ENCODE measurements at places on chromosomes 1 and 21.

DNA sequence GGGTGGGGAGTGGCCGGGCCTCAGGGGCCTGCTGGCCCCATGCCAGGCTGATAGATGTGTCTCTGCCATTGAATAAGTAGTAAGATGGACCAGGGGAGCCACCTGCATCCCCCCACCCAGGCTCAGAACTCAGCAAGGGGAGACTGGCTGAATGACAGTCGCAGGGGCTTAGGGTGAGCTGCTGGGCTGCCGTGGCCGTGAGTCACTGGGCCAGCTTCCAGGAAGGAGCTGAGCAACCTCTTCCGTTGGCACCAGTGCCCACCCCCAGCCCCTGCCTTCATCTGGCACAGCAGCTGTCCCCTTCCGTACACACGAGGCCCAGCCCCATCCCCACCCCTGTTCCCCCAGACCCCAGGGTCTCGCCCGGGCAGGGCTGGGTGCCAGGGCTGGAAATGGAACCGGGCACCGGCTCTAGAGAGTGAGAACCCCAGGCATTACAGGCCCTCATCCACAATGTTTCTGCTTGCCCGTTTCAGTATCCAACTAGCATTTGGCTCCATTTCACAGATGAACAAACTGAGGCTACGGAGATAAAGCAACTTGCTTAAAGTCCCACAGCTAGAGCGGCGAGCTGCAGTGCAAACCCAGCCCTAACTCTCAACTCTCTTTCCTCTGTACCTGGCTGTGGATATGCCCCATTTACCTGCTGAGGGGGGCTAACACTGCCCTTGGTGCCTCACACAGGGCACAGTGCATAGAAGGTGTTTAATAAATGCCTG is 10.2 kb downstream of the WNT4 start:
- DNase-seq: no peak

DNA sequence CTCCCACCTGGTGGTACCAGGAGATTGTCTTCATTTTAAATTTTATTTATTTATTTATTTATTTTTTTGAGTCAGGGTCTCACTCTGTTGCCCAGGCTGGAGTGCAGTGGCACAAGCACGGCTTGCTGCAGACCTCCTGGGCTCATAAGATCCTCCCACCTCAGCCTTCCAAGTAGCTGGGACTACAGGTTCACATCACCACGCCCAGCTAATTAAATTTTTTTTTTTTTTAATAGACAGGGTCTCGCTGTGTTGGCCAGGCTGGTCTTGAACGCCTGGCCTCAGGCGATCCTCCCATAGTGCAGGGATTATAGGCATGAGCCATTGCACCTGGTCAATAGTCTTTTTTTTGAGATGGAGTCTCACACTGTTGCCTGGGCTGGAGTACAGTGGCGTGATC is 8.5 kb downstream of the SLFNL1 start:
- DNase-seq: no peak

DNA sequence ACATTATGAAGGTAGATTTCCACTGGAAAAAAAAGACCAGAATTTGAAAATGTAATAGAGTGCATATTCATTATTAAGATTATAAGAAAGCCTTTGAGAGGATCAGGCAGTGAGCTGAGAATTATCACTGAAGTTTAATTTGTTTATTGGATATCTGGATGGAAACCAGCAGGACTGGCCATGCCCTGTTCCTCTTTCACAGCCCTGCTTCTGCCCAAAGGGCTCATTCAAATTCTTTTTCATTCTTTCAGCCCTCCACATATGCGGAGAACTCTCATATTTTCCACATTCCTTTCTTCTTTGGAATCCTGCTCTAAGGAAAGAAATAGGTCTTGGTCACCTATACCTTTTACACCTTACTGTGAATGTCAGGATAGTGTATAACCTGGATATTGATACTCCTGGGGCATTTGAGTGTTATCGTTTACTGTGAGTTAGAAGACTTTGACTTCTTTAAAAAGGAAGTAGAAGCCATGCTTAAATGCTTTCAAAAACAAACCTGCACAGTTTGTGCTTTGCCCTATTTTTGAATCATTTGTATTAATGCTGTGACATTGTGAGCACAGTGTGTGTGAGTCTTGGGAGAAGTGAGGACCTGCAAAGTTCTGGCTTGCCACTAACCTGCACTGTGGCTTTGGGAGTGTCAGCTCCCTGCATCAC is 35.5 kb downstream of the ST6GALNAC3 start:
- DNase-seq: no peak

- no peak for DNase-seq
These were observed 8.8 kb downstream of the PIGR start for GRCh38 chr1:206937425-206937824.

DNA sequence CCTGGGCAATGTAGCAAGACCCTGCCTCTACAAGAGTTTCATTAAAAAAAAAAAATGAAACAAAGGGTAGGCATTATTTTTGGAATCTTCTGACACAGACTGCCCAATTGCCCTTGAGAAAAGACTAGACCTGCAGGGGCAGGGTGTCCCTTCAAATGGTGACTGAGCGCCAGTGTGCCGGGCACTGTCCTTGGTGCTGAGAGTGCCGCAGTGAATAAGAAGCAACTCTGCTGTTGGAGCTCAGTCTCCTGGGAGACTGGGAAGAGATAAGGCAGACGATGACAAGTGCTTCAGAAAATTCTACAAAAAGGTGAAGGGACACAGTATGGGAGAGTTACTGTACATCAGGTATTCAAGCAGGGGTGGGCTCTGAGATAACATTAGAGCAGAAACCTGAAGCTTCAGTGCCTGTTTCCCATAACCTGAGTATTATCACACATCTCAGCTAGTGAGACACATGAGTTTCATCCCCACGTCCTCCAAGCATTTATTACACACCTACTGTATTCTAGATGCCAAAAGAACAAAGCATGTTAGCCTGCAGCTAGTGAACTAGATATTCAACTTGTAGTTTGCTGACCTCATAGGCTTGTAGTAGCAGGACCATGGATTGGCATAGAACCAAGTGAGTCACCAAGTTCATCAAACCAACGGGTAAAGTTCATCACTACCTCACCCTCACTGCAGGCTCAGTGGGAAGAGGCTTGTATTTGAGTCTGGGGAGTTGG is 18.4 kb upstream of the RPL11 start:
- peak; percentile 42 for DNase-seq

- DNase-seq: no peak
These were observed 296.6 kb downstream of the TTLL7 start for GRCh38 chr1:83702356-83702755.

- peak; percentile 73 for DNase-seq
These were observed 54.5 kb downstream of the PCNX2 start for GRCh38 chr1:233240829-233241682.

DNA sequence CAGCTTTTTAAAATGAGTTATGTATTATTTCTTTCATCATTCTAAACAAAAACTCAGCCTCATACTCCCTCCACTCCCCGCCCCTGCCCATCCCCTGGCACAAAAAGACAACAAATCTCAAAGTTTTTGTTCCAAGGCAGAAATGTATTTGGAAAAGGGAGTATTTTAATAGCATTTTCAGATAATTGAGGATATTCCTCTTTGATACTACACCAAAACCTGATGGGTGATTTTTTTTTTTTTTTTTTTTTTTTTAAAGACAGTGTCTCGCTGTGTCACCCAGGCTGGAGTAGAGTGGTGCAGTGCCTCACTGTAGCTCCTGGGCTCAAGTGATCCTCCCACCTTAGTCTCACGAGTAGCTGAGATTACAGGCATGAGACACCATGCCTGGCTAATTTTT is 16.2 kb downstream of the SLC16A1 start:
- DNase-seq: no peak

DNA sequence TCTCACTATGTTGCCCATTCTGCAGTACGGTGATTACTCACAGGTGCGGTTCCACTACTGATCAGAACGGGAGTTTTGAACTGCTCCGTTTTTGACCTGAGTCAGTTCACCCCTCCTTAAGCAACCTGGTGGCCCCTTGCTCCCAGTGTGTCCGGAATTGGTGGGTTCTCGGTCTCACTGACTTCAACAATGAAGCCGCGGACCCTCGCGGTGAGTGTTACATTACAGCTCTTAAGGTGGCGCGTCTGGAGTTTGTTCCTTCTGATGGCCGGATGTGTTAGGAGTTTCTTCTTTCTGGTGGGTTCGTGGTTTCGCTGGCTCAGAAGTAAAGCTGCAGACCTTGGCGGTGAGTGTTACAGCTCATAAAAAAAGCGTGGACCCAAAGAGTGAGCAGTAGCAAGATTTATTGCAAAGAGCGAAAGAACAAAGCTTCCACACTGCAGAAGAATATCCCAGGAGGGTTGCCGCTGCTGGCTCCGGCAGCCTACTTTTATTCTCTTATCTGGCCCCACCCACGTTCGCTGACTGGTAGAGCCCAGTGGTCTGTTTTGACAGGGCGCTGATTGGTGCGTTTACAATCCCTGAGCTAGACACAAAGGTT is 17.6 kb upstream of the PARP1 start:
- DNase-seq: no peak

GRCh38 chr21:33937146-33937545 is 21.5 kb upstream of the ATP5PO start:
- no peak for DNase-seq

DNA sequence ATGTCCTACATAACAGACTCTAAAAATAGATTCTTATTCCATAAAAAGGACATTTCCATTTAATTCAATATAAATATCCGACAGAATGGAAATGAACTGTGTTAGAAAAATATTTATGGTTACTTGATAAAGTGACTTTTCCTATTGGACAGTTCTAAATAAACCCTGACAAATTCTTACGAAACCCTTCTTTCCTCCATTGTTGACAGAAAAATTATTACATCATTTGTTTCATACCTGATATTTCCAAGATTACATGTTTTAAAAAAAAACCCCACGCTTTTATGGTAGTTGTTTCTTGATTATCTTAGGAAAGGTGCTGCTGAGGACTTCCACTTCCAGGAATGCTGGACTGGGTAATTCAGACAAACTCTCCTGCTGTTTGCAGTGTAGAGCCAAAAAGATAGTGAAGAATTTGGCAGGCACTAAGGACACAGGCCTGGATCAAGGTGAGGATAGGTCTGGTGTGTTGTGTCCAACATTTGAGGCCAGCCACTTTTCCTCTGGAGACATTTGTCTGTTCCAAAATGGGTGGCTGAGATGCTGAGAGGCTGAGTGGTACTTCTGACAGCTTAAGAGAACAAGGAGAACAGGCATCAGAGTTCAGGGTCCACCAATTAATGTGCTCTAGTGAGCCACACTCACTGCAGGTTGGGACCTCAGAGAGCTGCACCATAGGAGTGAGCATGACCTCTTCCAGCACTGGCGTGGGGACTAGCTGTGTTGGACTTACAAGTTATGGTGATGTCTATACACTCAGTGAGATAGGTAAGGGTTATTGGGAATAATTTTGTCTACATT is 7.0 kb upstream of the C1orf116 start:
- DNase-seq: no peak

GRCh38 chr1:11448373-11449099 is 30.4 kb upstream of the DISP3 start:
- DNase-seq: no peak

- no peak for DNase-seq
These were observed 247.9 kb downstream of the FOXD2 start for GRCh38 chr1:47685763-47686066.
